ENCODE measurements at places on chromosomes 11 and 22. TPM values are rescaled to one million over a fixed set of nuclear protein-coding genes. Genes with fewer than 3 reads are reported as not detected.

Gene SGSM1
- total RNA-seq: 0.07 TPM

Gene EMID1
- not detected for total RNA-seq

Gene B3GAT3
- total RNA-seq: 72.2 TPM

Gene DEUP1
- not detected for total RNA-seq

Gene SLC22A12
- total RNA-seq: not detected

Gene PRODH
- total RNA-seq: 1.1 TPM

Gene MS4A6E
- not detected for total RNA-seq

Gene SULT4A1
- total RNA-seq: not detected

Gene IFITM1
- total RNA-seq: 306 TPM

Gene FAM111B
- total RNA-seq: 9.1 TPM

Gene MMP1
- not detected for total RNA-seq

Gene APOL5
- not detected for total RNA-seq

- DNase-seq: no peak
These were observed 19.0 kb downstream of the TSKU start for GRCh38 chr11:76802151-76802550.

- DNase-seq: no peak
These were observed 514 bp downstream of the KRTAP5-9 start for GRCh38 chr11:71548716-71549151.

DNA sequence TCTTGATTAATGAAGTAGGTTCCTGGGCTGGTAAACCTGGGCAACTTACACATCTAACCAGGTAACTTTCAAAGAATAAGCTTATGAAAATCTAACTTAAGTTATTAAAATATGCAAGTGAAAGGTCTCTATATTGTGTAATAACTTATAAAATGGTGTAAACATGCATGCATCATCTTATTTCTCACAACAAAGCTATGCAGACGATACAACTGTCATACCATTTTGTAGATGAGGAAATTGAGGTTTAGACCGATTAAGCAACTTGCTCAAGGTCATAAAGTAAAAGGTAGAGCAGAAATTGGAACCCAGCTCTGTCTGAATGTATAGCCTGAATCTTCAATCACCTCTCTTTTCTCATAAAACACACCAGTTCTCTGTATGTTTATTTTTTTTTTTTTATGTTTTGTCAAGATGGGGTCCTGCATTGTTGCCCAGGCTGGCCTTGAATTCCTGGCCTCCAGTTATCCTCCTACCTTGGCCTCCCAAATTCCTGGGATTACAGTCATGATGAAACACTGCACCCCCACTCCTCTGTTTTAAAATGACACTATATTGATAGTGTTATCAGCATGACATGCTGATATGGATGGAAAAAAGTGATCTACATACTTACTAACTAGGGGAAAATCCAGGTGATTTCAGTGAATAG is 109.6 kb downstream of the SGSM3 start:
- no peak for DNase-seq

- no peak for DNase-seq
These were observed 46.5 kb downstream of the PDE2A start for GRCh38 chr11:72627594-72628281.

GRCh38 chr22:22814666-22815396 is 72.8 kb upstream of the IGLL5 start:
- no peak for DNase-seq

- no peak for DNase-seq
These were observed 1.9 kb downstream of the DERL3 start for GRCh38 chr22:23836692-23837495.

- DNase-seq: no peak
These were observed 914.2 kb upstream of the RAG2 start for GRCh38 chr11:37512156-37512780.

GRCh38 chr11:64759131-64759721 is 548 bp downstream of the PYGM start:
- no peak for DNase-seq

- DNase-seq: no peak
These were observed 1888.4 kb downstream of the LRRC4C start for GRCh38 chr11:39571081-39571480.

DNA sequence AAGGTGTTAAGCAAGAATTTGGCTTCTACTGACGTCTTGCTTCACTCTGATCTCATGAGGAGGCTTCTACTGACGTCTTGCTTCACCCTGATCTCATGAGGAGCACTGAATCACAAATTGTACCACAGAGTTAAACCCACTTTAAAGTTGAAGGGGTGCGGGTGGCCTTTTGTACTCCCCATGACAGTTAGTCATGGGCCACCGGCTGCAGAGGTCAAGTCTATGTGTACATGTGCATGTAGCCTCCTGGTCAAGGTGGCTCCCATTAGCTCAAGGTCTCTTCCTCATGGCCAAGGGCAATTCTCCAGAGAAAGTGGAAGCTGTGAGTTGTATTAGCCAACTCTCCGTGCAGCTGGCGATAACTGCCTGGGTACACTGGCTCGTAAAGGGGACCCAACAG is 23.1 kb upstream of the FZD4 start:
- DNase-seq: no peak

- DNase-seq: no peak
These were observed 38.5 kb upstream of the FJX1 start for GRCh38 chr11:35579557-35580396.

DNA sequence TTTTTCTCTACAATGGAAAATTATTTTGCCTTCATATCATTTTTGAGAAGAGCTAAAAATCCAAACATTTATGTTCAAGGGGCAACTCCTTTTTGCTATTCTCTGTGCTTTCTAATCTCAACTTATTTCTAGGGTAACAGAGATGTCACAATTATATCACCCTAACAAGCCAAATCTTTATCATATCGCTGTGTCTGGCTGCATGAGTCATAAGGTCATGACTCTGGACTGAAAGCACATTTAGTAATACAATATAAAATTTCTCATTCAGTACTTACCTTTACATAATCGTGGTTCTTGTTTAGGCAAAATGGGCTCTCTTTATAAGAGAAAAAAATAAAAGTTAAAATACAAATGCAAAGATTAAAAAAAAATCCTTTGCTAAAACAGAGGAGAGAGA is 326.0 kb downstream of the CASP12 start:
- DNase-seq: no peak

DNA sequence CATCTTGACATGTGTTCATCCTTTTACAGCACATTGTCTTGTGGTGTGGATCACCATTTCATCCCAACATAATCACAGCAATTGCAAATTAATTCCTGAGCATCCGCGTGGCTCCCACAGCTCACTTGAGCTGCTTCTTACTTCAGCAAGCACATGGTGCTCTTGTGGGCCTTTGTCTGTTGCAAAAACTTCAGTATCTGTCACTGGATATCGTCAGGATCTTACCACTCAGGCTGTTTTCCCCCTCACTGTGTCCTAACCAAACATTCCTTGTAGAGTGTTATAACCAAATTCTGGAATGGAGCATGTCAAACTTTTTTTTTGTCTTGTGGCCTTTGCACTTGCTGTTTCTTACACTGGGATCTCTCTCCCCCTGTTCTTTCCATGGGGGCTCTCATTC is 683.1 kb upstream of the ARHGAP42 start:
- DNase-seq: no peak

GRCh38 chr11:91219535-91219934 is 996.7 kb upstream of the CHORDC1 start:
- no peak for DNase-seq

DNA sequence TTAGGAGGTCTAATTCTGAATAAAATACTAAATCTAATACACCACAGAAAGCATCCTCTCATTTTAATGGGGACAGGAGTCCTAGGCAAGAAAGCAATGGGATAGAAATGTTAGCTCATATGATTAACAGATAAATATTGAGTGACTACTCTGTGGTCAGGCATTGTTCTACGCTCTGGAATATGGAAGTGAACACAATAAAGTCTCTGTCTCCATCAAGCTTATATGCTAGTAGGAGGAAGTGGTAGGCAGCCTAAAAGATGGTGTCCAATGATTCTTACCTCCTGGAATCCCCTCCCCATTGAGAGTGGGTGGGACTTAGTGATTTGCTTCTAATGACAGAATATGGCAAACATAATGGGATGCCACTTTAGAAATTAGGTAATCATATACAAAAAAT is 160.3 kb upstream of the PDGFD start:
- no peak for DNase-seq

DNA sequence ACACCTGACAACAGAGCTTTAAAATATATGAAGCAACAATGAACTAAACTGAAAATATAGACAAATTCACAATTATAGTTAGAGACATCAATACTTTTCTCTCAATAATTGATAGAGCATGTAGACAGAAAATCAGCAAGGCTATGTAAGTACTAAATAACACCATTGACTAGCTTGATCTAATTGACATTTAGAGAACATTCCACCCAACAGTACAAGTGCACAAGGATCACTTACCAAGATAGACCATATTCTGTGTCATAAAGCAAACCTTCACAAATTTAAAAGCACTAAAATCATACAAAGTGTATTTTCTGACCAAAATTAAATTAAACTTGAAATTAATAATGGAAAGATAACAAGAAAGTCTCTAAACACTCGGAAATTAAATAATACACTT is 562.5 kb downstream of the INSC start:
- DNase-seq: no peak

All from activated T-cell treated with anti-CD3 and anti-CD28 coated beads, Interleukin-2, amount 50 U/mL, for 72 hours (primary cell).